ENCODE measurements at places on chromosomes 5 and 9. TPM values are rescaled to one million over a fixed set of nuclear protein-coding genes. Genes with fewer than 3 reads are reported as not detected.

DNA sequence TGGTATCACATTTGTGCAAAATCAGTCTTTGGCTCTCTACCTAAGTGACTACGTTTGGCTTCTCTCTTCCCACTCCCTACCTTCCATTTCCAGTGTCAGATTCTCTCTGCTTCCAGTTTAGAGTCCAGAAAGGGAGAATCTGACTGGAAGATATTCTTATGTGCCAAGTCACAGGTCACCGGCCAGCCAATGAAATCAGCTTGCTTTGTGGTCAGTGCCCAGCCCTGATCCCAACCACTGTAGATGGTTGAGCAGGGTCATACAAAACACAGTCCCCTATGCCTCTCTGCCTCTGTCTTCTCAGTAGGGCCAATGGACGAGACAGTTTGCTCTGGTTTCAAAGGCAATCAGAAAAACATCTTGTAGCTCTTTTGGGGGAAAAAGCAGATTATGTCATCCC, 15.6 kb upstream of the EPB41L4B start:
- no peak for DNase-seq

GRCh38 chr9:68708513-68708912, 3.5 kb downstream of the PIP5K1B start:
- no peak for DNase-seq

Gene STXBP1
- 35.9 TPM for total RNA-seq

Gene CBY3
- total RNA-seq, result not detected

Gene SYK
- total RNA-seq, result 3.7 TPM

GRCh38 chr5:24923400-24923799, 278.6 kb upstream of the CDH10 start:
- DNase-seq, result no peak

Measured in heart left ventricle (tissue), 16 donors.